ENCODE measurements at places on chromosomes 13 and 19.

- peak; percentile 38 for DNase-seq
These were observed 120.5 kb downstream of the DIAPH3 start for GRCh38 chr13:60043262-60043661.

DNA sequence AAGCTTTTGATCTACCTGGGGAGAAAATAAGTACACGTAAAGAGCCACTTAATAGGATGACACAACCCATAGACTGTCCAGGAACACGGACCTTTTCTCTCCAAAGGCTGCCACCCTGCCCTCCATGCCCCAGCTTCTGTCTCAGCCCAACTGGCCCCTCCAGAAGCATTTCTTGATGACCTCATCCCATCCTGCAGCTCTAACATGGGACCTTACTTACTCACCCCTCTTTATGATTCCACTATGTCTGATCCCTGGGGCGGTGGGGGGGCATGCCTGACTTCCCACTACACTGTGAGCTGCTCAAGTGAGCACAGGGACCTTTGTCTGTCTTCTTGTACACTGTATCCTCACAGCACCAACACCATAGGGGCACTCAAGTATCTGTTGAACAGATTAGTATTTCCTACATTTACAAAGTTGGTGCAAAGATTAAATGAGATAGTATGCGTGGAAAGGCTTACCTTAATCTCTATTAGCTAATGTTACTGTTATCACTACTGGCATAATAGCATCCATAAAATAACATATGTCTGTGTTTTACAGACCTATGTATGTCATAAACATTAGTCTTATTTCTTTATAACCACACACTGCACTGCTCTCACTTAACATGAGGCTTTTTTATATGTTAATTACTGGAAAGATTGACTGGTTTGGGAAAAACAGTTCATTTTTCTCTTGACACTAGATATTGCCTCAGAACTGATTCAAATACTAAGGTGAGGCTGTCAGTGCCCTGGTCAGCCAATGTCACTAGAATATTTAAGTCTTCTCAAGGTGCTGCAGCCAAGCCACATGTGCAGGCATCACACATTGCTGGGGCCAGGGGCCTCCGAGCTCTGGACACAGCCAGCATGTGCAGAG, 100.9 kb downstream of the FOXO1 start:
- DNase-seq = no peak

GRCh38 chr19:35623327-35624010, 5.4 kb upstream of the RBM42 start:
- no peak for DNase-seq

GRCh38 chr13:108987944-108988343, 358.5 kb downstream of the MYO16 start:
- no peak for DNase-seq

GRCh38 chr13:45162821-45163220, 38.0 kb downstream of the KCTD4 start:
- peak; percentile 85 for DNase-seq

GRCh38 chr13:110250258-110250891, 56.6 kb downstream of the COL4A1 start:
- DNase-seq = peak; percentile 83

- DNase-seq = no peak
These were observed 71.3 kb downstream of the CEBPG start for GRCh38 chr19:33444562-33445441.

GRCh38 chr13:110944121-110944967, 29.5 kb upstream of the ANKRD10 start:
- DNase-seq = peak; percentile 89

GRCh38 chr19:12797141-12797587, 4.4 kb downstream of the PRDX2 start:
- DNase-seq = no peak

- DNase-seq = peak; percentile 90
These were observed 693 bp upstream of the TMED1 start for GRCh38 chr19:10836479-10837330.

- DNase-seq = no peak
These were observed 1793.2 kb upstream of the PRR20A start for GRCh38 chr13:55347528-55347927.

DNA sequence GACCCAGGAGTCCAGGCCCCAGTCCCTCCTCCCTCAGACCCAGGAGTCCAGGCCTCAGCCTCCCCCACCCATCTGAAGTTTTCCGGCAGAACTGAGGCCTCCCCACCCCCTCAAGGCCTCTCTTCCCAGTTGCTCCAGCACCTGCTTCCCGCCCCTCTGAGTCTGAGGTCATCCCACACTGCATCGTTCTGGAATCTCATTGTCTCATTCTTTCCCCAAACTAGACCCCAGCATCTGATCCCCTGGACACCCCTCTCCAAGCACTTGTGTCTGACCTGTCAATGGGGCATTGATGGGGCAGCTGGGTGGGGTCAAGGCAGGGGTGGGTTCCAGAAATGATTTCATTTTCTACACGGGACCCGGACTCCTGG, 793 bp upstream of the SBK2 start:
- no peak for DNase-seq

DNA sequence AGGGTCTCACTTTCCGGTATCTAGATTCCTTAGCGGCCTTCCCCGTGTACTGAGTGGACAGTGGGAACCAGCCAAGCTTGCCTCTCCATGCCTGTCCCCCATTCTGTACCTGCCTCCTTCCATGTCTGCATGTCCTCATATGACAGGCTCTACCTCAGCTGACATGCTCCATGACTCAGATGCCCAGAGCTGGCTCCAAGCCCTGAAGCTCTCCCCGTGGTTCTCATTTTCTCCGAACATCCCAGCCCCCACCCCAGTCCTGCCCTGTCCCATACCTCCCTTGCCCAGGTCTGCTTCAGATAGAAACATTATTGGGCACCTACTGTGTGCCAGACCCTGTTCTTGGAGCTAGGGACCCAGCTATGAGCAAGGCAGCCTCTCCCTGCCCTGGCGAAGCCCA, 17.1 kb upstream of the SHFL start:
- DNase-seq = no peak

- no peak for DNase-seq
These were observed 27.1 kb downstream of the DGKH start for GRCh38 chr13:42075517-42075916.

- no peak for DNase-seq
These were observed 122.5 kb downstream of the CDK8 start for GRCh38 chr13:26376430-26376829.

- no peak for DNase-seq
These were observed 10.2 kb downstream of the PEPD start for GRCh38 chr19:33511346-33511745.

DNA sequence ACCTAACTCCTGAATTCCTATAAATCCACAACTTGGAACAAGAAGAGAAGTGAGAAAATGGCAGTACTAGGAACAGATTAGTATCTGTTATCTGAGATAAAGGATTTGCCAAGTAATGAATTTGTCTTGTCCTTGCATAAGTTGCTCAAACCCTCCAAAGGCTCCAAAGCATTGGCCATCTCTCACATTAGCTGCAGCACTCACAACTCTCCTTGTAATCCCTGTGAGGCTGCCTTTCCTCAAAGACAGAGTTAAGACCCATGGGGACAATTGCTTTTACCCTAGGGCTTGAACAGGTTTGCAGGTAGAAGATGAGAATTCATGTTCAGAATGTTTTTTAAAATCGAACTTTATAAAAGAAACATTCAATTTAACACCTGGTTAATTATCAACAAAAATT, 1702.2 kb downstream of the EFNB2 start:
- DNase-seq = no peak

GRCh38 chr13:22050951-22051563, 380.2 kb downstream of the FGF9 start:
- no peak for DNase-seq

DNA sequence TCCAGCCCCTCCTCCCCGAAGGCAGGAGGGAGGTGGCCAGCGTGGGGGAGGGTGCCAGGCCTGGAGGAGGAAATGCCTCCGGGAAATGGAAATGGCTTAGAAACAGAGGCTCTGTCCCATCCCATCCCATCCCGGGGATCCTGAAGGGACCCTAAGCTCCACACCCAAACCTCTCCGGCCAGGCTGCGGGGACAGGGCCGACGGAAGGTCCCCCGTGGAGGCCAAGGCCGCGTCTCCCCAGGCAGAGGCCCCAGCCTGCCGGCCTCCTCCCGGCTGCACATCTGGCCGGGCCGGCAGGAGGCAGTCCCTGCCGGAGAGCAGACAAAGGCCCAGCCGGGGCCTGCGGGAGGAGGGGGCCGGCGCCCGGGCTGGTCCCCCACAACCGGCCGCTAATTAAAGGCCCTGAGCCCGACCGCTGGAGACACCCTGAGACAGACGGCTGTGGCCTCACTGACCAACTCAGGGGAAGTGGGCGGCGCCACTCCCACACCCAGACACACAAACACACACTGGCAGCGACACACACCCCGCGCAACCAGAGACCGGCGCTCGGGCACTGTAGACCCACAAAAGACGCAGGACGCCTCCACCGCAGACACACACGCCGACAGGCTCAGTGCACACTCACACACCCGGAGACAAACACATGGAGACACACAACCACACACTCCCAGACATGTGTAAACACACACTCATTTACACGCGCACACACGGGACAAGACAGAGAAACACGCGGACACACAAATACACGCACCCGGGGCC, 1.1 kb downstream of the ADAMTS10 start:
- DNase-seq = peak; percentile 70

DNA sequence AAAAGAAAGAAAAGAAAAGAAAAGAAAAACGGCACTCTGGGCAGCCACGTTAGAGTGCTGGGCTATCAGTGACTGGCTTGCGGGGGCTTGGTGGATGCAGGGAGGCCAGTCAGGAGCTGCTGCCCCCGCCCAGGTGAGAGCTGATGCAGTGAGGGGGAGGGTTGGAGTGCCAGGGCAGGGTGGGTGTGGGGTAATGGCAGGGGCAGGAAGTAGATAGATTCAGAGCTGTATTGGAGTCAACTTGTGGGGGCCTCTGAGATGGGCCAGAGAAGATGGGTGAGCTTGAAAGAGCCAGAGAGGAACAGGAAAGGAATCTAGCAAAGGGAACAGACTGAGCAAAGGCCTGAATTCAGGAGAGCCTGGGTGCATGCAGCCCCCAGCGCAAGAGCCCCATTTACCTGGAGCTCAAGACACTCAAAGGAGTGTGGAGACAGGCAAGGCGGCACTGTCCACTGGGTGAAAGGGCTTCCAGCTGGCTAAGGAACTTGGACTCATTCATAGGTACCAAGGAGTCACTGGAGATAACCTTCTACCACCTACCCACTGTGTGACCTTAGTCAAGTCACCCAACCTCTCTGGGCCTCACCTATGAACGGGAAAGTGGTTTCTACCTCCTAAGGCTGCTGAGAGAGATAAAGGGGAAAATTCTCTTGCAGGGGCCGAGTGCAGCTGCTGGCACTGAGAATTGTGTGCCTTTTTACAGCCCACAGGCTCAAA, 20.2 kb downstream of the VSTM2B start:
- DNase-seq = no peak

- no peak for DNase-seq
These were observed 418.9 kb downstream of the ZNF536 start for GRCh38 chr19:30791088-30791487.

GRCh38 chr19:55157064-55157908, at the start of gene TNNI3:
TSS of gene TNNI3 (minus strand) at chr19:55157732. CDS start at chr19:55157589, 143 bp downstream.
- DNase-seq = no peak

DNA sequence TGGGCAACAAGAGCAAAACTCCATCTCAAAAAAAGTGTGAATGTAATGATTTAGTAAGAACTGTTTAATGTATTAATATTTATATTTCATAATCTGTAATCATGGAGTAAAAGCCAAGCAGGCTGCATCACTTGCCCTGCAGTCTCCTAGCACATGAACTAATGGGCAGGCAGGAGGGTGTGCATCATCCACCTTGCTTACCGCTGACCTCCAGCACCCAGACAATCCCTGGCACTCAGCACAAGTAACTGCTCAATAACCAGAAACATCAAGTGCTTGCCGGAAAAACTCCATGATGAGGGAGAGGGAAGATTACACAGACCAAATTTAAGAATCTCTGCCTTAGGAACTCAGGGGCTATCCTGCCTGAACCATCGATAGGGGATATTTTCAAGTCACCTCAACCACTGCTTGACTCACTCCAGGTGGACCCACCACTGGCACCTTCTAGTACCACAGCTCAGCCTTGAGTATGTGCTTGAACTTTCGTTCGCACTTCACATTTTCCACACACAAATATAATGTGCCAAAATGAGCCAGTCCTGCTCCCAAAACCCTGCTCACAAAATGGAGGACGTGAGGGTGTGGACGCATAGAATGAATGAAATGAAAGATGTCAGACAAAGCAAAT, 18.6 kb downstream of the BRD4 start:
- DNase-seq = no peak

GRCh38 chr13:100506600-100507422, 81.8 kb downstream of the GGACT start:
- DNase-seq = no peak

- no peak for DNase-seq
These were observed 944 bp downstream of the C19orf85 start for GRCh38 chr19:55463583-55464031.

DNA sequence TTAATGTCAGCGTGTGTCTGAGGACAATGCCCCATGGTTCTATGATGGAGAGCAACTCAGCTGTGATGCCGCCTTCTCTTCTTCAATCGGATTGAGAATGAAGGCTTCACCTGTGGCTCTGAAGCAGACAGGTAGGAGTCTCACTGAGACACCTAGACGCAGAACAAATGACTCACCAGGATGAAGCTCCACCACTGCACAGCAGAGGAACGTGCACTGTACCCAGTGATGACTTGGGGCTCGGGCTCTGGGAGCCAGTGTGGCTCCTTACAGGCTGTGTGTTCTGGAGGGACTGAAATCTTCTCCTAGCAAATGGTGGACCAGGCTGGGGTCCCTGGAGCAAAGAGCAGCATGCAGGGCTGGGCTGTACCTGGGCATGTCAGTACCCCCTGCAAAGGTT, 44.0 kb downstream of the CCDC70 start:
- DNase-seq = no peak

DNA sequence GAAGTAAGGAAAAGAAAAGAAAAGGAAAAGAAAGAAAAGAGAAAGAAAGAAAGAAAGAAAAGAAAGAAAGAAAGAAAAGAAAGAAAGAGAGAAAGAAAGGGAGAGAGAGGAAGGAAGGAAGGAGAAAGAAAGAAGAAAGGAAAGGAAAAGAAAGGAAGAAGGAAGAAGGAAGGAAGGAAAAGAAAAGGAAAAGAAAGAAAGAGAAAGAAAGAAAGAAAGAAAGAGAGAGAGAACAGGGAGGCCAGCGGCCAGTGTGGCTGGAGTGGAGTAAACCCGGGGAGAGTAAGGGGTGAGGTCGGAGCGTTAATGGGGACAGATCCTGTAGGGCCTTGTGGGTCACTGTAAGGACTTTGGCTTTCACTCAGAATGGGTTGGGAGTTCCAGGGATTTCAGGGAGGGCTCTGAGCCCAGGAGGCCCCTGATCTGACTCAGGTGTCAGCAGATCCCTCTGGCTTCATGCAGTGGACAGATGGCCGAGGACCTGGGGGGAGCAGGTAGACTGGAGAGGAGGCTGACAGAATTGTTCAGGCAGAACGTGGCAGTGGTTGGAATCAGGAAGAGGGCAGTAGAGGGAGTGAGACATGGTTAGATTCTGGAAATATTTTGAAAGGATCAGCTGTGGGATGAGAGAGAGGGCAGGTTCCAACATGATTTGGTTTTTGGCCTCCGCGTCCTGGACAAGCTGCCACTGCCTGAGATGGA, 19.8 kb upstream of the FXYD3 start:
- no peak for DNase-seq
